GOT3 (cell line): ENCODE measurements at places on chromosomes 16 and 17.

DNA sequence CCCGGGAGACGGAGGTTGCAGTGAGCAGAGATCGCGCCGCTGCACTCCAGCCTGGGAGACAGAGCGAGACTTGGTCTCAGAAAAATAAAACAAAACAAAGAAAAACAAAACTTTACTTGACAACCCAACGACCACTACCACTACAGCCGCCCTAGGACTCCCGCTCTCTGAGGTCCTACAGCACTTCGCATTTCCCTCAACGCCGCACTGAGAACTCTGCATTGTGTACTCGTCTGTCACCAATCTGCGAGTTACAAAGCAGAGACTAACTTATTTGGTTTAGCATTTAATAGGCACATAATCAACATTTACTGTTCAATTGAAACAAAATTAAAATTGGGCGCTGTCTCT, 479 bp upstream of the ZNF207 start:
- no peak for DNase-seq

- DNase-seq, result no peak
Observed at GRCh38 chr16:78794581-78795250, 695.3 kb downstream of the WWOX start.

GRCh38 chr17:3978421-3979289, 14.4 kb upstream of the ATP2A3 start:
- no peak for DNase-seq

DNA sequence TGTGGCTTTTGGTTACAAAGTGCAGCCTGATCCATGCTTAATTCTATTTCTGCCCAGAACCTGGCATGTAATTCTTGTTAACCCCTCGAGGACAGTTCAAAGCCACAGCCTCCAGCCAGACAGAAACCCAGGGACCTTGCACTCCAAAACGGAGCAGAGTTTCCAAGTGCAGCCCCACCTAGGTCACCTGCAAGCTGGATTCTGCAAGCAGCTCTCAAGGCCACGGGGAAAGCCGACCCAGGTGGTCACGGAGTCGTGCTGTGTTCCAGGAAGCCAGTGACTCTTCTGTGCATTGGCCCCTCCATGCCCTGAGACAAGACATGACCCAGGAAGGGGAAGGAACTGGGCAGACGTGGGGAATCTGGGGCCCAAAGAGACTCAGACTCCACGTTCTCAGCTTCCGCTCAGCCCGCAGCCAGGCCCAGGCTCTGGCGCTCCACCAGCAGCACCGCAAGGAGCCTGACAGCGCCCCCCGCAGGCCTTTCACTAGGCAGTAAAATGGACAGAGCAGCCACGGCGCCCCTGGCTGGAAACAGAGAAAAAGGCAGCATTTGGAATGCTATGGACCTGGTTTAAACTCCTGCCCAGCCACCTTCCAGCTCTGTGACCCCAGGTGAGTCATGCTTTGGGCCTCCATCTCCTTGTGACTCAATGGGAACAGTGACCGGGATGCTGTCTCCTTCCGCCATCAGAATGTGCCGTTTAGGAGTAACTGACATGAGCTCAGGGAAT, 27.3 kb upstream of the GSG1L start:
- DNase-seq, result no peak

DNA sequence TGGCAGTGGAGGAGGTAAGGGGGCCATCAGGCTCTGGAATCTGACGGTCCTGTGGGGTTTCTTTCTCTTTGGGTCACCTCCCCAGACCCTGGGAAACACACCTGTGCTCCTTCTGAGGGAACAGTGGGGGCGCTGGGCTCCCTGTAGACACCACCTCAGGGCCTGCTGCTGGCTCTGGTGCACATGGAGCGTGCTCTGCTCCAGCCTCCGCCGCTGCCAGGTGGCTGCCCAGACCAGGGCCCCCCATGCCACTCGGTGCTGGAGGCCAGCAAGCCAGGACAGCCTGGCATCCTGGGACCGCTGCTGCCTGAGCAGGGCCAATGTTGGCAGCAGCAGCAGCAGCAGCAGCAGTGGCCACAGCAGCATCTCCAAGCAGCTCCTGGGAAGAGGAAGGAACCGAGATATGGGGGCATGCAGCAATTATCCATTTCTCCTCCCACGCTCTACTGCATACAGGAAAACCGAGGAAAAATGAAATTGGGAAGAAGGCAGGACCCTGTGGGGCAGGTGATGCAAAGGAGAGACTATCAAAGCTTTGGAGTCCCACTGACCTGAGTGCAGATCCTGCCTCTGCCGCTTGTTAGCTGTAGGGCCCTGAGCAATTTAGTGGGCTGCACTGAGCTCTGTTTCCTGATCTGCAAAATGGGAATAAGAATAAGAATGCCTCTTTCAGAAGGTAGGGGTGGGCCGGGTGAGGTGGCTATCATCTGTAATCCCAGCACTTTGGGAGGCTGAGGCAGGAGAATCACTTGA, 902 bp downstream of the GHDC start:
- no peak for DNase-seq

- no peak for DNase-seq
Observed at GRCh38 chr17:4947411-4948165, 742 bp downstream of the PFN1 start.

- DNase-seq, result no peak
Observed at GRCh38 chr16:1981398-1981836, at the start of gene NOXO1. Gene NOXO1 (minus strand): TSS chr16:1981469. CDS start chr16:1981179, 290 bp downstream.

GRCh38 chr17:62923258-62924150, 42.5 kb upstream of the TANC2 start:
- no peak for DNase-seq

- DNase-seq, result no peak
Observed at GRCh38 chr17:48592057-48592514, 1.5 kb downstream of the HOXB5 start.

DNA sequence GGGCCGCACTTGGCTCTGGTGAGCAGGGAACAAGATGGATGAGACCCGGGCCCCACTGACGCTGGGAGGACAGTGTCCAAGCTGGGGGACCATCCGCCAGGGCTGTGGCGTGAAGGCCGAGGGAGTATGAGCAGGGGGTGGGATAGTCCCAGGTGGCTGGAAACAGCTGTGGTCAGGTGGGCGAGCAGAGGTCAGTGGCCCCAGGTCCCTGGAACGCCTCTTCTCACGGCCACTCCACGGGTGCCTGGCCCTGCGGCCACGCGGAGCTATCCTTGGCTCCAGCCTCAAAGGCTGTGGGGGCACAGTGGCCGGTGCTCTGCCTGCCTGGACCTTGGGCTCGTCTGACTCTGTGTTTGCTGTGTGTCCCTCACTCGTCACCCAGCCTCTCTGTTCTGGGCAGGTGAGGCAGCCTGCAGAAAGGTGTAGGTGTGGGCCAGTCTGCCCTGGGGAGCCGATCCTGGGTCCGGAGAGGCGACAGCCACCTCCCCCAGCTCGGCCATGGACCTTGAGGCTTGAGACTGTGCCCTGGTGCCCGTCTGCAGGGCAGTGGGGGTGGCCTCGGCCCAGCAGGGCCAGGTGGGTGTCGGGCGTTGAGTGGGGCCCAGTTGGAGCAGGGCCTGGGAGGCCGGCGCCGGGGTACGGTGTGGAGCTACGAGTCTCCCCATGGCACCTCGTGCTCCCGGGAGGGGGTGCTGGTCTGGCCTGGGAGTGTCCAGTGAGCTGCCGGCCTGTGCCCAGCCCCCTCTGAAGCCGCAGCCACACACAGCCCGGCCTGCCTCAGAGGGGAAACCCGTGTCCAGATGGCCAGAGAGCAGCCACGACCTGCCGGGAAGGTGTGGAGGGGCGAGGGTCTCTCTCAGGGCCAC, 10.0 kb downstream of the CACNA1H start:
- no peak for DNase-seq

DNA sequence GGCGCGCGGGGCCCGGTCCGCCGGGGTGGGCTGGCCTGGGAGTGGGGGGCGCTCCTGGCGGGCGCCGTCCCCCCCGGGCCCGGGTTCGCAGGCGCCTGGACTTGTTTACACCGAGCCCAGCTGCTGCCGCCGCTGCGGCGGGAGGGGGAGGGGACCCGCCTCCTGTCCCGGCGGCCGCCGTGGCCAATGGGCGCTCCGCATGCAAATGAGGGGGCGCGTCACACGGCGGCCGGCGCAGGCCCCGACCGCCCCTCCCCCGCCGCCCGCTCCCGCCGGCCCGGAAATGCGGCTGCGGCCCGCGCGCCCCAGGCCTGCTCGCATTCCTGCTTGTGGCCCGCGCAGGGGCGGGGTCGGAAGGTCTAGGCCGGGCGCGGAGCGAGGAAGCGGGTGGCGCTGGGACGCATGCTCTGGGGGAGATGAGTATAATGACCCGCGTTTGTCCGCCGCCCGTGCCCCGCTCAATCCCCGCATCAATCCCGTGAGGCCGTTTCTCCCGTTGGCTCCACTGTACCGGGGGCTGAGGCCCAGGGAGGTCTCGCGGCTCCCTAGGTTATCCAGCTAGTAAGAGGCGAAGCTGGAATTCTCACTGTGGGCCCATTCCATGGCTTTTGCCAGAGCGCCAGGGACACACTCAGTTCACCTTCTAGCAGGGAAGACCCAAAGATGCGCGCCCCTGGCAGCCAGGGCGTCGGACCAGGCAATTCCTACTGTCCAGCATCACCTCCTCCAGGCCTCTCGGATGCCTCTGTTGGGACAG, at the start of gene YPEL3:
Gene YPEL3 (minus strand): TSS at position 109 of the 757 bp plus-strand sequence. CDS start 731 bp downstream, outside the sequence.
- DNase-seq, result peak; percentile 73

GRCh38 chr16:51306116-51306515, 155.0 kb upstream of the SALL1 start:
- DNase-seq, result no peak

DNA sequence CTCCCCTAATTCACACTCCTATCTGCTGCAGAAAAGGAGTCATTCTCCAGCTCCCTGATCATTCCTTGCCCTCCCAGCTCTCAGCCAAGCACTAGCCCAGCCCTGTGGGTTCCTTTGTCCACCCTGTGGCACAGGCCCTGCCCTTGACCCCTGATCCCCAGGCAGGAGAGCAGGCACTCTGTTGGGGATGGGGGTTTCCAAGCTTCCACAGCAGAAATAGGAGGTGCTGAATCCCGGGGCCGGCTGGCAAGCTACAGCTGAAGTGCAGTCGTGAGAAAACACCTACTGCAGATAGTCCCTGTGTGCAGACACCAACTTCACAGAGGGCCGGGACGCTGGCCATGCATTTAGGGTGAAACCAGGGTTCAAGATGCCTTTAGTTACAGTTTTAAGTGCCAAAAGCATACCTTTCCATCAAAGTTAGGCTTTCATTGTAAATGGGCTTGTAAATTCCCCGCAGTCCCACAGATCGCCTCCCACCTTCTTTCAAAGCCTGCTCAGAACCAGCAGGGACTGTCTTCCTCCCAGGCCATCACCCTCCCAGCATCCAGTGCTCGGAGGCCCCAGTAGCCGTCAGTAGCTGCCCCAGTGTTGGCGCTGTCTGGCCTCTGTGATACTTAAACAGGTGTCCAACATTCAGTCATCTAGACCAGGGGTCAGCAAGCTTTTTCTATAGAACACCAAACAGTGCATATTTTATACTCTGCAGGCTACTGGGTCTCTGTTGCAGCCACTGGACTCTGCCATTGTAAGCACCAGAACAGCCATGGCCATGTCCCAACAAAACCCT, 10.6 kb downstream of the CPSF4L start:
- DNase-seq, result no peak

GRCh38 chr17:65864394-65864793, 302.9 kb upstream of the AXIN2 start:
- DNase-seq, result no peak
